ENCODE measurements at places on chromosomes 2 and 18. TPM values are rescaled to one million over a fixed set of nuclear protein-coding genes. Genes with fewer than 3 reads are reported as not detected.

- no peak for DNase-seq
Measured at GRCh38 chr18:65269375-65269774, 481.4 kb upstream of the CDH7 start.

DNA sequence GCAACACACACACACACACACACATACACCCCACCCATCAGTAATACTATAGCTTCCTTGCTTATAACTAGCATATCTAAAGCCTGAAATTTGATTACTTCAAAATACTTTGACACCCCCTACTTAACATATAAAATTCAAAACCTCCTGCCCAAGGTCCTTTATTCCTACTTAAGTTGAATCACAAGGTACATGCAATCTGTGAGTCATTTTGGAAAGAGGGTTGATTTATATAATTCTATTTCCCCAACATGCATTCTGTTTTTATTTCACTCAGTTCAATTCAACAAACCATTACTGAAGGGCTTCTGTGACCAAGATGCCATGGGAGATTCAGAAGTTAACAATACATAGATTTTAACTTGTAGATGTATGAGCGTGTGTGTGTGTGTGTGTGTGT, 420.7 kb downstream of the METTL4 start:
- DNase-seq = no peak

DNA sequence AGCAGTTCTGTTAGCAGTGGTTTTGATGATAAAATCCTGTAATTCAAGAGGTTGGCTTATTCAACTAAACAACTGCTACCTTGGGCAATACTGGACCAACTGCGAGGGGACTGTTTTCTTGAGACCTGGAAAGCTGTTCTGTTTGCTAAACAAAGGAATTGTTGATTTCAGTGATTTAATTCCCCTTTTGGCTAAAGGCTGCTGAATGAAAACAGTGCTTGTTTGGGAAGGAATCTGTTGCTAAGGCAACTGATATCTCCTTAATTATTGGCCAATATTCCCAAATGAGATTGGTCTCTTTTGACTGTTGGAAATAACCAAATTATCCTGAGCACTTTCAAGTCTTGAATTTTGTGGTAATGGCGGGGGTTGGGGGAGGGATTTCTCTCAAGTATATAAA, 136.8 kb downstream of the CAMKMT start:
- no peak for DNase-seq

- no peak for DNase-seq
Measured at GRCh38 chr2:174180726-174181236, 67.6 kb downstream of the OLA1 start.

DNA sequence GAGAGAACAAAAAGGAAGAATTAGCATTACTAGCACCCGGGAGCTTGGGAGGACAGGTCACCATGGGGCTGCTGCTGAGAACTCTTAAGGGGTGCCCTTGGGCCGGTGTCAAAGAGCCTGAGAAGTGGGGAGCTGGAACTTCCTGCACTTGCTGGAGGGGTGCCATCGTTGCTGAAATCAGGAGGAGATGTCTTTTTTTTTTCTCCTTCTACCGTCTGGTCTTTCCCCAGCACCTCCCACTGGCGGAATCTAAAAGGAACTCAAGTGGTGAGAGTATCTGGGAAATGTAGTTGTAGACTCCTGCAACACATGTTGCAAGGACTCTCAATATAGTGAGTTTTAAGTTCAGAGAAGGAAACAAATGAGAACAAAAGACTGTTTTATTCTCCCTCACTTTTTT, 6.1 kb upstream of the AMMECR1L start:
- DNase-seq = no peak

DNA sequence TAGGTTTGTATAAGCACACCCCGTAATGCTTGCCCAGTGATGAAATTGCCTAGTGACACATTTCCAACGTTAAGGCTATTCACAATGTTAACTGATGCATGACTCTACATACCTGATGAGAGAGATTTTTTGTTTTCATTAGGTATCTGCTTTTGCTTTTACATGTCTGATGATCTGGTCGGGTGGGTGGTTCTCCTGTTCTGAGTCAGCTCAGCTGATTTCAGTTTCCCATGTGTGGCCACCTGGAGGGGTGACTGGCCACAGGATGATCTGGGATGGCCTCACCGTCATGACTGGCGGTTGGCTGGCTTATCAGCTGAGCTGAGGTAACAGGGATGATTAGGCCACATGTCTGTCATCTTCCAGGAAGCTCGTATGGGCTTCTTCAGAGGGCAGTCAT, 33.8 kb upstream of the ACYP2 start:
- no peak for DNase-seq

GRCh38 chr2:120287183-120288015, 34.7 kb downstream of the RALB start:
- no peak for DNase-seq

GRCh38 chr2:51579412-51579811, 547.5 kb upstream of the NRXN1 start:
- no peak for DNase-seq

Gene HOXD4
- 0.09 TPM for total RNA-seq

DNA sequence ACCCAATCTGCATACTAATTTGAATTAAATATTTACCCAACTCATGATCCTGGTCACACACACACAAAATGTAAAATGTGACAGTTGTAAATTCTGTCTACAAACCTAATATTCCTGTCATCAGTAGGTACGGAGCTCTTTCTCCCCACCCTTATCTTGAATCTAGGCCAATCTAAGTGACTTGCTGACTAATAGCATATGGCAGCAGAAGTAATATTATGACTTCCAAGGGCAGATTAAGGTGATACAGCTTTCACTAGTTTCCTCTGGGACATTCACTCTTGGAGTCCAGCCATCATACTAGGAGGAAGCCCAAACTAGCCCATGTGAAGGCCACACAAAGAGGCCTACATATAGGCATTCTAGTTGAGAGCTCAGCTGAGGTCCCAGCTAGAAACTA, 89.4 kb downstream of the TMEM131 start:
- DNase-seq = no peak

- DNase-seq = no peak
Measured at GRCh38 chr18:43970656-43971055, 693.4 kb upstream of the SYT4 start.

Gene CTAGE1
- total RNA-seq = not detected
